ENCODE measurements at places on chromosomes 5 and 9.

GRCh38 chr9:14186096-14186495, 127.8 kb downstream of the NFIB start:
- no peak for DNase-seq

DNA sequence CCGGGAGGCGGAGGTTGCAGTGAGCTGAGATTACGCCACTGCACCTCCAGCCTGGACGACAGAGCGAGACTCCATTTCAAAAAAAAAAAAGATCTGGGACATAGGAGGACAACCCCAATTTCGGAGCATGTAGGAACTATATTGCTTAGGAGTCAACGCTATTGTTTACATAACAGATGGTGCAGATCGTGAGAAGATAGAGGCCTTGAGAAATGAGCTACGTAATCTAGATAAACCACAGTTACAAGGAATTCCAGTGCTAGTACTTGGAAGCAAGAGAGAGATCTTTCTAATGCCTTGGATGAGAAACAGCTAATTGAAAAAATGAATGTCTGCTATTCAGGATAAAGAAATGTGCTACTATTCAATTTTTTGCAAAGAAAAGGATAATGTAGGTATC, 20.3 kb downstream of the TBC1D2 start:
- DNase-seq: peak; percentile 58

- peak; percentile 74 for DNase-seq
These were observed 112.3 kb downstream of the MARCHF3 start for GRCh38 chr5:126917918-126918614.

DNA sequence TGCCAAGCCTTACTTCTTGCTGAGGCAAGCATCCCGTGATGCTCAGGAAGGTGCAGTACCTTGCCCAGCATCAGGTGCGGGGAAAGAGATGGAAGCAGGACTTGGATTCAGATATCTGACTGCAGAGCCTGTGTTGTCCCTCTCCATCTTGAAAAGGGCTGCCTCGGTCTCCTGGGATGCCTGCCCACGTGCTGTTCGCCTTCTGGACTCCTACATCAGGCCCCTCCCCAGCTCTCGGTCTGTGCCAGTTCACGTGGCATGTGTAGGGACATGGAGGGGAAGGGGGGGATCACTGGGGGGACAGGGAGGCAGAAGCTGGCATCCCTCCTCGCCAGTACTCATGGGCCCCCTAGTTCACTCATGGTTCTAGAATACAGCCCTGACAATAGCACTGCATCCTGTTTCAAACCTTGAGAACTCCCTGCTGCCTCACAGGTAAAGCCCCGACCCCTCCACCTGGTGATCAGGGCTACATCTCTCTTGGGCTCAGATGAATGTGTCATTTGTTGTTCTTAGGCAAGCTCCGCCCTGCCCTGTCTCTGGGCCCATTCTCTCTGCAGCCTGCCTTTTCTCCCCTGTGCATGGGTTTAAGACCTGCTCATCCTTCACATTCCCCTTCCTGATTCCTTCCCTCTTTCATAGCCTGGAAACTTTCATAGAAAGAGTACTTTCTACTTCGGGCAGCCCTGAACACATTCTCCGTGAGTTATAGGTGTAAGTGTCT, 38.9 kb upstream of the SLC25A51 start:
- no peak for DNase-seq

GRCh38 chr9:93306081-93306480, 122.1 kb downstream of the WNK2 start:
- no peak for DNase-seq

DNA sequence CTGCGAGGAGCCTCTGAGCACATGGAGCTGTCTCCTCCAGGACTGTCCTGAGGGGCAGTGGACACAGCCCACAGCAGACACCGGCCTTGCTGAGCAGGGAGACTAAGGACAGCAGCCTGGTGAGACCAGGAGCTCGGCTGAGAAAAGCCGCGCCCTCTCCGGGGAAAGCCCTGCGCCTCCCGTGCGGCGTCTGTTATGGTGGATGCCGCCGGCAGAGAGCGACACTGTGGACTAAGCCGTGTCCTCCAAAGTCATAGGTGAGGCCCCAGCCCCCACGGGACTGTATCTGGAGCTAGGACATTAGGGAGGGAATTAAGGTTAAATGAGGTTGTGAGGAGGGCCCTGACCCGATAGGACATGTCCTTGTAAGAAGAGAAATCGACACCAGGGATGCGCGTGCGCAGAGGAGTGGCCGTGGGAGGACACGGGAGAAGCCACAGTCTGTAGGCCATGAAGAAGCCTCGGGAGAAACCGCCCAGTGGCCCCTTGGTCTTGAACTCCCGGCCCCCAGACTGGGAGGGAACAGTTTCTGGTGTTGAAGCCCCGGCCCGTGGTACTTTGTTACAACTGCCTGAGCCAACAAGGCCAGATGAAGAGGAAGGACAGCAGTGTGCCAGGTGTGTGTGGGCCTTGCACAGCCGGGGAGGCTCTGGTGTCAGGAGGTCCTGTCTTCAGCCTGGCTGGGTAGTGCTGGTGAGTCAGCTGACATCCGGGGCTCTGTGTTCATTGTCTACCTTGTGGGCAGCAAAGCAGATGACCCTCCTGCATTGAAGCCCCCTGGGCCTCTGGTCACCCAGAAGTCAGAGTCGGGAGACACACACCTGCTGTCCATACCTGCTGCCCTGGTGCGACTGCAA, 22.1 kb downstream of the MRPL36 start:
- DNase-seq: no peak

Measured in IMR-90 (cell line).